ENCODE measurements at places on chromosomes 12 and 14. TPM values are rescaled to one million over a fixed set of nuclear protein-coding genes. Genes with fewer than 3 reads are reported as not detected.

CD27 gene
- not detected for total RNA-seq

TAS2R50 gene
- total RNA-seq = 0.97 TPM

PRPH gene
- total RNA-seq = 0.38 TPM

PTPRR gene
- total RNA-seq = 0.65 TPM

KCNH3 gene
- 0.97 TPM for total RNA-seq

POTEG gene
- not detected for total RNA-seq

LPCAT3 gene
- total RNA-seq = 19.7 TPM

DDN gene
- total RNA-seq = 1.00 TPM

PTHLH gene
- total RNA-seq = 1.9 TPM

KLRD1 gene
- total RNA-seq = 1.1 TPM

TEX22 gene
- 0.46 TPM for total RNA-seq

Data from cardiac septum (tissue), 1 donor.